Stimulated activated CD8-positive, alpha-beta memory T cell treated with anti-CD3 and anti-CD28 coated beads, Interleukin-7, amount 100 ng/mL, for 24 hours (primary cell): ENCODE measurements at places on chromosomes 1 and 21.
A peak's percentile ranks its signal among the peaks of the same experiment; 100 is the strongest.

- DNase-seq = no peak
These were observed 1.8 kb upstream of the CDA start for GRCh38 chr1:20586953-20587660.

GRCh38 chr1:45026446-45026845 is 14.4 kb downstream of the UROD start:
- no peak for DNase-seq

DNA sequence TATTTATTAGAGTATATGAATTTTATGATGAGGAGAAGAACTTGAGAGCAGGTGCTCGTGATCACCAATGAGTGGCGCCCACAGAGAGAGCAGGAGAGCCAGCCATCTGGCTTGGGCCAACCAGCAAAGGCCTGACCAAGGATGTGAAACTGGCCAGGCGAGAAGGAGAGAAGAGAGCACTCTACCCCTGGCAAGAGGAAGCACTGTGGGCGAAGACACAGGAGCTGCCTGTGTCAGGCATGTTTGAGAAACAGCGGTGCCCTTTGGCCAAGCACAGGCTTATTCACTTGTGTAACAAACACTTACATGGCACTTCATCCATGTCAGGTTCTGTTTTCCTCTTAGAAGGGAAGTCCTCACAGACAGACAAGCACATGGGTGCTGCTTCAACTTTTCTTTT is 4.2 kb upstream of the SIPA1L2 start:
- DNase-seq = no peak

DNA sequence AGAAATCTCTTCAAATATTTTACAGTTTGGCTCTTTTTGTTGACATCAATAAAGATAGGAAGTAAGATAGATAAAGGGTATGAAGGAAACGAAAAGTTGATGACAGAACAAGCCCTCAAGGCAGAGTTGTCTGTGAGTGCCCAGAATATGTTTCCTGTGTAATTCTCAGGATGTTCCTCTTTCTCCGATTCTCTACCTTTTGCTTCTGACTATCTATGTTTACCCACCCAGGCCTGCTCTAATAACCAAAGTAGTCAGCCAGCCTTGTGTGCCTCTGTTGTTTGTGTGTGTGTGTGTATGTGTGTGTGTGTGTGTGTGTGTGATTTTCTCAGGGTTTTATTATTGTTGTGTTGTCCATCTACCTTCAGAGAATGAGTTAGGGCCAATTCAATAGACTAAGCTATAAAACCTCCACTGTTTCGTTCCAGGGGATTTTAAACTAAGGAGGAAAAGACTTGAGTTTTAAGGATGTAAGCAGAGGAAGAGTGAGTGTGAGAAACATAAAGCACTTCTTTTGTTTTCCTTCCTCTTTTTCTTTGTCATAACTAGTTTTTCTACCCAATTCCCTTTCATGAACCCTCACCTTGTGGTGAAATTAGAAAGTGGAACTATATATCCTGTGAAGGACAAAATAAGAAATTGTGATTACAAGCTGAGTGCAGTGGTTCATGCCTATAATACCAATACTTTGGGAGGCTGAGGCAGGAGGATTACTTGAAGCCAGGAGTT is 627.4 kb upstream of the NR5A2 start:
- no peak for DNase-seq

GRCh38 chr1:98355656-98356383 is 305.7 kb upstream of the SNX7 start:
- no peak for DNase-seq

GRCh38 chr1:31422505-31423319 is 9.7 kb downstream of the SERINC2 start:
- peak; percentile 53 for DNase-seq

- DNase-seq = no peak
These were observed 61.4 kb upstream of the TNFSF18 start for GRCh38 chr1:173112129-173112528.

DNA sequence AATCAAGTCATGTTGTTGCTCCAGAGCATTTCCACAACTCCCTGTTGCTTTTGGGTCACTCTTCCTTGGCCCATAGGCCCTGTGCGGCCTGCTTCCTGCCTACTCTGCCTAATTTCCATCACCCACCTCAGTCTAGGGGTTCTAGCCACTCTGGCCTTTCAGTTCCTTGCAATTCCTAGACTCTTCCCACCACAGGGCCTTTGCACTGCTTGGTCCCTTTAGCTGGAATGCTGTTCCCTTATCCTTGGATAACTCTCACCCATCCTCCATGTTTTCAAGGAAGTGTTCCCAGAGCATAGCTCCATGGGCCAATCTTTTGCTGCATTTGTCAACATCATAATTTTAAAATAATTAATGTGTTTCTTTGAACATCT is 18.7 kb downstream of the EPHB2 start:
- DNase-seq = no peak

DNA sequence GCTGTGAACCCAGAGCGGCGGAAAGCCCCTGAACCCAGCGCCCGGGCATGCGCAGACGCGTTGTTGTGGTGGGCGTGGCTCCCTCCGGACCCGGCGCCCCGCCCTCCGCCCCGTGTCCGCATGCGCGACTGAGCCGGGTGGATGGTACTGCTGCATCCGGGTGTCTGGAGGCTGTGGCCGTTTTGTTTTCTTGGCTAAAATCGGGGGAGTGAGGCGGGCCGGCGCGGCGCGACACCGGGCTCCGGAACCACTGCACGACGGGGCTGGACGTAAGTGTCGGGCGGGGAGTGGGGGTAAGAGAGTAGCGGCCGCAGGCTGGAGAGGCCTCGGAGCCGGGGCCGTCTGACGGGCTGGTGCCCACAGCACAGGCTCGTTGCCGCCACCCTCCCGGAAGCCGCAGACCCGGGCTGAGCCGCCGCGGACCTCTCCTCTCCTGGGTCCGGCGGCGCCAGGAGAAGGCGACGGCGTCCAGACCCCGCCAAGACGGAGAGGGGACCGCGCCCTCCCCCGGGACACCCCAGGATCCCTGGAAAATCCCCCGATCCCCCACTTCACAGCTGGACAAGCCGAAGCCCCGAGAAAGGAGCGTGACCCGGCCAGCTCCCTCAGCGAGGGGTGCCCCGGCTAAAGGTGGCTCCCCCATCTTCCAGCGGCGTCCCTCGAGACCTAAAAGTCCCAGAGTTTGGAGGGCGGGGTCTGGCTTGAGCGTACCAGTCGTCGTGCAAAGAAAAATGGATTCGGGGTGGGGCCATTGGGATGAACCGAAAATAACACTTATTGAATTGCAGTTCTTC is at the start of gene TMEM50A:
TSS of gene TMEM50A (plus strand) at position 147 of the 794 bp plus-strand sequence. CDS start 2,153 bp downstream, outside the sequence.
- peak; percentile 82 for DNase-seq

- DNase-seq = no peak
These were observed 2.4 kb upstream of the PDXK start for GRCh38 chr21:43716376-43717165.

GRCh38 chr1:156226116-156226538 is 13.3 kb downstream of the PMF1 start:
- no peak for DNase-seq

DNA sequence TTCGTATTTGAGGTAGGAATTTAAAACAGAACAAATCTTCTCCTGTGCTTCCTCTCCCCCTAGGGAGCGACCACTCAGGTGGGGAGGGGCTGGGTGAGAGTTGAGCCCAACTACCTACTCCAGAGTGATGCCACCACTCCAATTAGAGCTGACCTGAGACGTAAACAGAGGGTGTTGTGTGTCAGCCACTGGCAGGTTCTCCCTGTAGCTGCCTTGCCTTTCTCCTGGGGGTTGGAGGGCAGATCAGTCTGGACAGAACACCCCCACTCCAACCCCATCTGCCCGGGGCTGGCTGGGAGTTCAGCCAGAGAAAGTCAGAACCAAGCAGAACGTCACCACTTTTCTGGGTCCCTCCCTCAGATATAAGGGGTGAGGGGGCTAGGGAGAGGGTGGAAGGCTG is 2.0 kb downstream of the HPDL start:
- no peak for DNase-seq

GRCh38 chr1:24382165-24382577 is 31.4 kb downstream of the STPG1 start:
- DNase-seq = no peak

GRCh38 chr1:33241866-33242265 is 14.4 kb upstream of the ZNF362 start:
- DNase-seq = no peak

DNA sequence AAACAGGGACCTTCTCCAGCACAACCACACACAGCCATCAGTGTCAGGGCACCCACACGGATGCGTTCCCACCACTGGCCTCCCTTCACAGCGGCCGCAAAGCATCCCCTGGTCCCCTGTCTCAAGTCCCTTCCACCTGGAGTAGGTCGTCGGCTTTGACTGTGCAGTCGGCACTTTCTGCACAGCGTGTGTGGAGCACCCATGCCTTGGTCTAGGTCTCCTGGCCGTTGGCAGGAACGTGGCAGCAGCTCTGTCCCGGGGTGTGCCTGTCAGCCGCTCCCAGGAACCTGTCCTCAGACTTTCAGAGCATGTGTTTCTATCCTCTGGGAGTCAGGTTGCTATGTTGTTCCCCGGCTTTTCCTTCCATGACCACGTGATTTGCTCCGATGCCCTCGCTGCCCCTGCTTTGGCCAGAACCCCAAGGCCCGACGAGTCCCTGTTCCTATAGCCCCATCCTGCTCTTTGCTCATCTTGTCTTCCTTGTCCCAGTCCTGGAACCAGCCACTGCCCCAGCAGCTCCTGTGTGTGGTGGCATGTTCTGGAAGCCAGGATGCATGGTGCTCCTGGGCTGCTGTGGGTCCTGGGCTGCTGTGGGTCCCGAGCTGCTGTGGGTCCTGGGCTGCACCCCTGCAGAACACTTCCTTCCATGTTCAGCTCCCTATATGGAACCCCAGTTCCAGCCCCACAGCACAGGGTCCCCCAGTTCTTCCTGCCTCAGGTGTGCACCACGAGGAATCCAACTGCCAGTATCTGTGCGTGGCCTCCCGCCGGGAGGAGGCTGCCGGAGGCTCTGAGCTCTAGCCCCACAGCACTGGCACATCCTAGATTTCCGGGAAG is 84.2 kb upstream of the COL6A1 start:
- DNase-seq = no peak

- DNase-seq = no peak
These were observed 106.9 kb downstream of the ASH1L start for GRCh38 chr1:155455588-155456195.

DNA sequence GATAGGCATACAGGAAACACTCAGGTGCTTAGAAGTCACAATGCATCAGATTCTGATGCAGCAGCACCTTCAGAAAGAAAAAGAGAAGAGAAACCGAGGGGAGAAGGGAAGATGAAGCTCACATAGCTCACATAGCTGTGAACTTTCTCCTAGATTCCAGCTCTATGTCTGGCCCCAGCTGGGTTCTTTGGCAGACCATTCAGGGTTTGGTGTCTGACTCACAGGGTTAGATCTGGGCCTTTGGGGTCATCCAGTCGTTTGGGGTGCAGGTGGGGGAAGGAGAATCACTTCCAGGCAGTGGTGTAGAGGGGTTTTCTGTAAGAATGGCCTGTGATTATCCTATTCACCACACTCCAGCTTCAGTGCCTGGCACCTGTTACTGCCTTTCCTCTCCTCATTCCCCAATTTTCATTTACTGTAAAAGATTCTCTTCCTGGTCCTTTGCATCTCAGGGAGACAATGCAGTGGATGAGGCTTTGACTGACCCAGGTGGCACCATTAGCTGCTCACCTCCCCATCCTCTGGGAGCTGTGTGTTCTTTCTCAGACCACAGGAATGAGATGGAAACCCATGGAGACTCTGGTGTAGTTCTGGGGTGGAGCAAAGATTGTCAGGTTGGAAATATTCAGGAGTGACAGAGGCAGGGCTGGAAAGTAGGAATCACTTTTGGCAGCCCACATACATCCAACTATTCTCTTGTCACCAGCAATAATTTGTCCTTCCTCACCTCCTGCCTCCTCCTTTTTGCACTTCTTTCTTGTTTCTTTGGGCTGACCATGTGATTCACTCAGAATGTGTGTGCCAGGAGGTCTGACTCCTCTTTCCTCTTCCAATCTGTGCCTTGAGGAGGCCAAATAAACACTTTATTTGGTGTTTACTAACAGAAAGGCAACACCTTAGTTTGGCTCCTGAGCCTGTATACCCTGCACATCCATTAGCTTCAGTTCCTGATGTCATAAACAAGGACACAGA is 103.3 kb downstream of the PAPPA2 start:
- no peak for DNase-seq

GRCh38 chr1:91604632-91605031 is 104.0 kb downstream of the CDC7 start:
- no peak for DNase-seq

- DNase-seq = no peak
These were observed 39.7 kb upstream of the MAP10 start for GRCh38 chr1:232765542-232765941.

DNA sequence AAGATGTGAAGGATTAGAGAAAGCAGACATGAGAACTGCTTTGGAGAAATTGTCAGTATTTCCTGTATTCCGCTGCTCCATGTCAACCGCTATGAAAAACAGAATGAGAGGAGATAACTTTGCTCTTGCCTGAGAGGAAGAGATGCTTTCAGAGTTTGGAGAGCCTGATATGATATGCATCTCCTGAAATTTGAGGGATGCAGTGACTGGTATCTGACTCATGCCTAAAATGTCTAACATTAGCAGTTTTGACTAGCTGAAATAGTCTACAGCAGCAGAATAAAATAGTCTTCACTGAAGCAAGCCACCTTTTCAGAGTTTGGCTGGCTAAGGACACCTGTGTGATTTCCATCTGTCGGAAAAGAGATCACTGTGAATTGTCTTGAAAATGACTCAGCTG is 165.8 kb upstream of the LRRC7 start:
- DNase-seq = no peak

- no peak for DNase-seq
These were observed 5.3 kb downstream of the RXFP4 start for GRCh38 chr1:155946633-155947219.
